ENCODE measurements at places on chromosomes 5 and 9.

DNA sequence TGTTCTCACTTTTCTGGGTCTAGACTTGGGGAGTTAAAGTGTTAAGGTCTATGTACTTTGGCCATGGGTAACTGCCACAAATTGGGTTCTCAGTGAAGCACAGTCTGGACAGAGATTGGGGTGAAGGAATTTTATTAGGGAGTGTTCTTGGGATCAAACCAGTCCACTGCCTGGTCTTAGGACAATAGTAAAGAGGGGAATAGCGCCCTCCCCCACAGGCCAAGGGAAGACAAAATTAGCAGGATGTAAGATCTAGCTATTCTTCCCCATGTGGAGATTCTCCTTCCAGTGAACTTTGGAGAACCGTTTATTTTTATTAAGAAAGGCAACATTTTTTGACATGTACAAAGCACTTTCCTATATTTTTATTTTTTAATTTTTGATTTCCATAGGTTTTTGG, 18.4 kb upstream of the RIC1 start:
- DNase-seq = no peak

GRCh38 chr9:93574900-93575795, 1.2 kb upstream of the PHF2 start:
- DNase-seq = no peak

DNA sequence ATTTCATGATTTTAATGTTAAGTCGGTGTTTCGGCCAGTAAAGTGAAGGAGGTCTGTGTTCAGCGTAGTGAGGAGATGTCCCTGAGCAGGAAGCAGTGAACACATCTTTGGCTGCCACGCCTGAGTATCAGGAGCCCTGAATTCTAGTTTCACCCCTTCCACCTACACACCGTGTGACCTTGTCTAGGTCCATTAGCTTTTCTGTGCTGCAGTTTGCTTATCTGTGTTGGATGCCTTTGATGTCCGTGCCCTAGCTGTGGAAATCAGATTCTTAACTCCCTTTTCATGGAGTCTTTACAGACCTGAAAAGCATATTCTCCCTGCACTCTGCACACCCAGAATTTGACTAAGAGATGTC, 601 bp downstream of the FBXO38 start:
- DNase-seq = no peak

DNA sequence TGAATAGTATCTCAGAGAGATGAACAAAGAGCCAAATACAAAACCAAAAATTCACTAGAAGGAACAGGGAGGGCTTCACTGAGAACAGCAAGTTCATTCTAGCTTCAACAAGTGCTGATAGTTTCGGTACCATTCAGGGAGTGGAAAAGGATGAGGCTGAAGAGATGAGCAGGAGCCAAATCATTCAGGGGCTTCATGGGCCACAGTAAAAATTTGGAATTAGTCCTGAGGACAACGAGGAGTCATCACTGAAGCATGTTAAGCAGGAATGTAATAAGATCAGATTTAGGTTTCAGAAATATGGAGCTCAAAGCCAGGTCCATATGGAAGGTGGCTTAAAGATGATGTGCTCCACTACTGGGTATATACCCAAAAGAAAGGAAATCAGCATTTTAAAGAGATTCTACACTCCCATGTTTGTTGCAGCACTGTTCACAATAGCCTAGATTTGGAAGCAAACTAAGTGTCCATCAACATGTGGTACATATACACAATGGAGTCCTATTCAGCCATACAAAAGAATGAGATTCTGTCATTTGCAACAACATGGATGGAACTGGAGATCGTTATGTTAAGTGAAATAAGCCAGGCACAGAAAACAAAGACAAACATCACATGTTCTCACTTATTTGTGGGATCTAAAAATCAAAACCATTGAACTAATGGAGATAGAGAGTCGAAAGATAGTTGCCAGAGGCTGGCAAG, 36.2 kb downstream of the SPOCK1 start:
- DNase-seq = no peak

GRCh38 chr5:134969166-134969565, 1.5 kb downstream of the CATSPER3 start:
- no peak for DNase-seq

- peak; percentile 29 for DNase-seq
Observed at GRCh38 chr5:130141659-130142320, 237.5 kb downstream of the CHSY3 start.

DNA sequence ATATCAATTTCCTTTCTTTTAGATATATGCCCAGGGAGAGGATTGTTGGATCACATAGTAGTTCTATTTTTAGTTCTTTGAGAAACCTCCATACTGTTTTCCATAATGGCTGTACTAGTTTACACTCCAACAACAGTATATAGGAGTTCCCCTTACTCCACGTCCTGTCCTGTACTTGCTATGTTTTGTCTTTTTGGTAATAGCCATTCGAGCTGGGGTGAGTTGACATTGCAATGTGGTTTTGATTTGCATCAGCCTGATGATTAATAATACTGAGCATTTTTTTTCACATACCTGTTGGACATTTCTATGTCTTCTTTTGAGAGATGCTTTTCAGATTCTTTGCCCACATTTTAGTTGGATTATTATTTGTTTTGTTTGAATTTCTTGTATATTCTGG, 445.9 kb downstream of the NTRK2 start:
- DNase-seq = no peak

DNA sequence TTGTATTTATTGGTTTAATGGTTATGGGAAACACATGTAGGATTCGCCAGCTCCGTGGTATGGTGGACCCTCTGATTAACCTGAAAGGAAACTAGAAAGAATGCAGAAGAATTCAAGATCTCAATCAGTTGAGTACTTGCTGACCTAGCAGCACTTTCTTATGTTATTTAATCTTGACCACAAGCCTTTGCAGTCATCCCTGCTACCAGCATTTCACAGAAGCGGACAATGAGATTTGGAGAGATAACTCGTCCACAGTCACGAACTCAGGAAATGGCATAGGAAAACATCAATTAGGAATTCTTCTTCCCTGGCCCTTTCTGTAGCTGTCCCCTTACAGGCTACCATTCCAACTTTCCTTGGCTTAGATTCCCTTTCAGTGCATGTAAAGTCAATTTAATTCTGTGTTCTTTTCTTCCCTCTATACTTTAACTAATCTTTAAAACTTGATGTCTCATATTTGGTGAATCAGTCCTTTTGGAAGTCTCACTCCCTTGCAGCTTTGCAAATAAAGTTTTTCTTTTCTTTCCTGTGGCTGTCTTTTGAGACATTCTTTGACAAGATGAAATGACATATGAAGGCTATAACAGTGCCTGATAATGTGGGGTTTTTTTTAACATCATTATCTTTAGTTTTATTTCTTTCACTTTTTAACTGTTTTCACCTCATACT, 1.3 kb upstream of the SLC44A1 start:
- DNase-seq = no peak

DNA sequence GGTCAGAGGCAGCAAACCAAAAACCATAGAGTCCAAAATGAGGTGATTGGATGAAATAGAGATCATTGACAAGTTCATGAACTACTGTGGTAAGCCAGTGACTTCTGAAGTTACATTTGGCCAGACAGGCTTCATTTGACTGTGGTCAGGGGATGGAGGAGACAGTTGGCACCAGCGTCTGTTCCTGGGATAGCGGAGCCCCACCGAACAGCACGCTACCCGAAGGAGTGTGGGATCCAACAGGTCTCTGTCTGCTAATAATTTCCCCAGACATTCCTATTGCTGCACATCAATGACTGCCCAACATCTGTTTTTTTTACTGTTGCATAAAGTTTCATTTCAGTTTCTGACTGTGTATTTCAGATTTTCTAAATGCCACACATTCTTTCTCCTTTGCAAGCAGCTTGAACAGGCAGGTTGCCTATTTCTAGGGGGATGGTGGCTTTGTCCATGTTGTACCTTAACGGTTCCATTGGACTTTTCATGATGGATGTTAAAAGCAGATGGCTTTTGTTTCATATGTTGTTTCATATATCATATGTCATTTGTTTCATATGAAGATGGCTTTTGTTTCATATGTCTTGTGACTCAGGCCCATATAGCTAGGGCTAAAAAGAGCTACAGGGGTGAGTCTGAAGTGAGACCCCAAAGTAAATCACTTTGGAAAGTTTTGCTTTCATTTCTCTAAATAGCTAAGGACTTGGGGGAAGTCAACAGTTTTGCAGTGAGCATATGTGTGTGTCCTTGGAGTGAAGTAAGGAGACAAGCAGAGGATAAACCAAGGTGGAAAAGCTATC, 180.8 kb downstream of the GOLPH3 start:
- no peak for DNase-seq

DNA sequence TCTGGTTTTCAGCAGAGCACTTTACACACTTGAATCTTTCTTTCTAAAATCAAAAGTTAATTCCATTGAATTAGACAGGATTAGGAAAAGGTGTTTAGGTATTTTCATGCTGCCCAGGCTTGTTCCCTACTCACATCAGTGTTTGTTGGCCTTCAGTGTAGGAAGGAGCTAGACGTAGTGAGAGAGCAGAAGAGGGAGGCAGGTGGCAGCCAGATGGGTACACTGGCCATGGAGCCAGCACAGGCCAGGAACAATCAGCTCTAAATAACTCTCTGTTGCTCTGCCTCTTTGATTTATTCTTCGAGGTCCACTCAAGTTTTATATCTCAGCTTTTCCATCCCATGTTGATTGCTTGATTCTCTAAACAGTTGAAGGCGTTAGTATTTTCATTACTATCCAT, 529.6 kb downstream of the PSAT1 start:
- peak; percentile 34 for DNase-seq

GRCh38 chr5:136703706-136704105, 338.4 kb upstream of the TRPC7 start:
- no peak for DNase-seq

DNA sequence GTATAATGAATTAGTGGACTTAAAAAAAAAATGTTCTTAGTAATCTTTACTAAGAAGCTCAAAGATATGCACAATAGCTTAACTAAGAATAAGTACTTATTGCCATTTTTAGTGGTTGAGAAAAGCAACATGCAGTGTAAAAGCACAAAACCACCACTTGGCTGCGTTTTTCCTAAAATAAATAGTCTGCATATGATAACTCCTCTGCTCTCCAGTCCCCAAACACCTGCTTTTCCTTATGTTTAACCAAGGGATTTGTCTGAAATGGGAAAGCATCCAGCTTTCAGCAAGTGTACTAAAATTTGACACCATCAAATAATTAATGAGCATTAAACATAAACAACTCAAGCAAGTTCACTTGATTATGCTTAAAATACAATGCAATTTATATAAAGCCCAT, 41.4 kb downstream of the PSIP1 start:
- peak; percentile 64 for DNase-seq

GRCh38 chr5:54357408-54358058, 47.2 kb upstream of the ARL15 start:
- DNase-seq = peak; percentile 85

- peak; percentile 84 for DNase-seq
Observed at GRCh38 chr5:153147891-153148623, 342.4 kb upstream of the GRIA1 start.

DNA sequence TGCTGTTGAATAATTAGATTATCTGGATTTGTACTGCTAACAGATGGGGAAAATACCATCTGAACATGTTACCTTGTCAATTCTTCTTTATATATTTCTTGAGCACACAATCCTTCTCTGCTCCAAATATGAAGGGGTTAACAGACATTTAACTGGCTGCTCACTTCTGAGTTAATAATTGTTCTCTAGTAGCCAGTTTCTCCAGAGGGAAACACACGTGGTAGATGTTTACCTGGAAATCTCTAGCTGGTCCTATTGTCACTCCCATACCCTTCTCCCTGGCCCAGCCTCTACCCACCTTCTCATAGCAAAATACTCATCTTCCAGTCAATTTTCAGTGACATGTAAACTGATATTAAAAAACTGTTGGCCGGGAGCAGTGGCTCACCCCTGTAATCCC, 101.5 kb upstream of the ZNF462 start:
- no peak for DNase-seq

- DNase-seq = no peak
Observed at GRCh38 chr5:63141591-63141990, 563.0 kb downstream of the LRRC70 start.

- DNase-seq = no peak
Observed at GRCh38 chr9:81477669-81478068, 211.7 kb downstream of the TLE1 start.

DNA sequence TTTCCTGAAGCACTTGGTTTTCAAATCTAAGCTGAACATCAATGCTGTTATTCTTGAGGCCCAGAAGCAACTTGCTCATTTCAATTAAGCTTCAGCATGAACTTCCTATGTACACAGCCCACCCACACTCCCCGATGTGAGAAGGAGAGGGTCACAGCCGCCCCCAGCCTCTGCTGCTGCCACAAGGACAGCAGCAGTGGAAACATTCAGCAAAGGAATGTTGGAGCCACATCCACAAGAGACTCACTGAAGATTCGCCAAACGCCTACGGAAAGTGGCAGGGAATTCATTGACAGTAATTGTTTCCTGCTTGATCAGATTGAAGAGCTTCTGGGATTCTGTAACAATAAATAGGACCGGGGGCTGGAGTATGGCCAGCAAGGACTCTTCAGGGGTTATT, 2.9 kb downstream of the TGFBI start:
- DNase-seq = no peak

- DNase-seq = no peak
Observed at GRCh38 chr5:128009403-128009802, 74.2 kb upstream of the SLC12A2 start.

DNA sequence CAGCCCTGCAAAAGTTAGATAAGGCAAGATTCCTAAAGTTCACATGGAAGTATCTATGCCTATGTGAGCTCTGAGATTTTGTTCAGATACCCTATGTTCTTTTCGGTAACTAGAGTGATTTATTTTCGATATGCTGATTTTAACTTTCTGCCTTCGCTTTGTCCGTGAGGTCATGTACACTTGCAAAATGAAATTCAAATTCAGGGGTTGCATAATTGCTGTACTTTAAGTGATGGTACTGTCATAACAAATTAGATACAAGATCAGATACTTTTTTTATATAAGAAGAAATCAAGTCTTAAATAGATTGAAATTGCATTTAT, 350 bp upstream of the ECPAS start:
- peak; percentile 56 for DNase-seq
